ENCODE measurements at places on chromosomes 11 and 22.

- DNase-seq, result no peak
These were observed 118.2 kb upstream of the BLID start for GRCh38 chr11:122234257-122234656.

DNA sequence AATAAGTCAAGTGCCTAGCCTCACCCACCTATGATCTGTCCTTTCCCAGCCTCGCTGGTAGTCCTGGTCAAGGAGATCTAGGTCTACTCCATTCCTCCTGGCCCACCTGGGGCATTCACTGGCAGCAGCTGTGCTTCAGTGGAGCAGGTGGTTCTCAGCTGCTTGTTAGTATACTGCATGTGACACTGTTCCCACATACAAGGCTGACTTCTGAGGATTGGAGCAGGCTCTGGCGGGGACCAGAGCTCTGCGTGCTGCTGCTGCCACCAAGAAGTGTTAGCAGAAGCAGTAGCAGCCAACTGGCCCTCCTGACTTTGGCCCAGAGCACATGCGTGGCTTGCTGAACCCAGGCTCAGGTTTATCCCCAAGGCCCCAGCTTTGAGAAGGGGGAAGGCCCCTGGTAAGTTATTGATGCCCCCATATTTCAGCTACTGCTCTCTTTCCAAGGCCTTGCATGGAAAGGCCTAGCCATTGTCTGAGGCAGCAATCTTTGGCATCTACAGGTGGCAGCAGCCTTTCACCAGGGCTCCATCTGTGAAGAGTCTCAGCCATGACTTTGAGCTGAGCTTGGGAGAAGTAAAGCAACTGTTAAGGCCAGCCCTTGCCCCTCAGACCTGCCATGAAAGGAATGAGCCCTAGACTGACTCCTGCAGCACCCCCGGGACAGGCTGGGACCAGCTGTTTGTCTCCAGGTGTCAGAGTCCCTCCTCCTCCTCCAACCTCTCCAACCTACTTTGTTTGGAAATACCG lies 26.5 kb downstream of the ARHGAP1 start:
- DNase-seq, result no peak

- no peak for DNase-seq
These were observed 19.0 kb upstream of the MPPED2 start for GRCh38 chr11:30605036-30605605.

GRCh38 chr11:116224154-116224888 lies 548.5 kb downstream of the BUD13 start:
- DNase-seq, result peak; percentile 43

- no peak for DNase-seq
These were observed 981.3 kb downstream of the OPCML start for GRCh38 chr11:132551016-132551415.

- DNase-seq, result no peak
These were observed 22.1 kb upstream of the LMO1 start for GRCh38 chr11:8285796-8286195.

DNA sequence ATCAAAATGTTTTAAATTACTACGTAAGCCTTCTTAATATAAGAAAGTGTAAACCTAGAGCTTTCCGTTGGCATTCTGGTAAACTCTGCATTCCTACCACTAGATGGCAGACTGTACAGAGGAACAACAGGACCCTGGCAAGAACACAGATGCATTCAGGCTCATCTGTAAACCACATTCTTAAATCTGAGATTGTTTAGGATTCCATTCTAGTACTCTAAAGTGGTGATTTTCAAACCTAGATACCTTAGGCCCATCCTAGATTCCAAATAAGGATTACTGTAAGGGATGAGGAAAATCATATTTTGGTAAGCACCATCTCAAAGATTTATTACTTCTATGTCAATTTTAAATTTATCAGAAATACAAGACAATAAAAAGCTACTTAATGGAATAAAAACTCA lies 26.9 kb downstream of the PICALM start:
- DNase-seq, result peak; percentile 67

DNA sequence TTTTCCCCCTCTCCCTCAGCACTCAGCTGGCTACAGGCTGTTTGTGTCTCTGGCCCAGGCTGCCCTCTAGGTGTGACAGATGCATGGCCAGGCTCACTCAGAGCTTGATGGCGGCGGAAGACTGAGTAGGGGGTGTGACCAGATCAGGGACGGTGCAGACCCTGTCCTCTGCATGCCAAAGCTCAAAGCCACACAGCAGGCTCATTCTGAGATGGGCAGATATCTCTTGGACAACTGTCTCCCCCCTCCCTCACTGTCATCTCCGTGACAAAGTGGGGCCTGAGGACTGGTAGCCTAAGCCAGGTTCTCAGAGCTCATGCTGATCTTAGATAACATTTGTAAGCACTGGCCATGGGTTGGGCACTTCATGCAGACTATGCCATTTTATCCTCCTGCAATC lies 231.3 kb downstream of the DSCAML1 start:
- no peak for DNase-seq

GRCh38 chr11:5343474-5344335 lies at the start of gene OR51B5:
OR51B5 (minus strand) TSS chr11:5343524; CDS start chr11:5343524, 0 bp downstream.
- no peak for DNase-seq

DNA sequence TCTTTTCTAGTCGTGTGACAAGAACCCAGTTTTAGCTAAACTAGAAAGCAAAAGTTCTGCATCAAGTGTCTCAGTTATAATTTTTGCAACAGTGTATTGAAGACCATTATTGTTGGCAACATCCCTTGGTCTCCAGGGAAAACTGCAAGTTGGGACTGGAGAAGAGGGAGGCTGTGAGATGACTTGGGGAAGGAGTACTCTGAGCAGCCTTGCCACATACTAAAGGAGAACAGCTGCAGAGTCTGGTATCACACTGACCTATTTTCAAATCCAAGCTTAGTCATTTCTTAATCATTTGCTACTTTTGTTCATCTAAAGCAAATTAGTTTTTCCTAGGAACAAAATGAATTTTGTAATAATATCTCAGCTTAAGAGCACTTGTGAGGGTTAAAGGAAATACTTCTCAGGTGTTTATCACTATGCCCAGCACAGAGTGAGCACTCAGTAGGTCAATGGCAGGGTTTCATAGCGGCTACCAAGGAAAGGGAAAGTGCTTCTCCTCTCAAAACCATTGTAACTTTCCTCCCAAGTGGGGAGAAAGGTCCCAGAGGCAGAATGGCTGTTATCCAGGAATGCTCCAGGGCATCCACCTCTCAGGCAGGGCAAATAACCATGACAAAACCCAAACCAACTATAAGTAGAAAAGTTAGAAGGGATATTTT lies 247.1 kb downstream of the C11orf87 start:
- DNase-seq, result no peak

GRCh38 chr22:40300884-40301672 lies 45.2 kb upstream of the ADSL start:
- no peak for DNase-seq

DNA sequence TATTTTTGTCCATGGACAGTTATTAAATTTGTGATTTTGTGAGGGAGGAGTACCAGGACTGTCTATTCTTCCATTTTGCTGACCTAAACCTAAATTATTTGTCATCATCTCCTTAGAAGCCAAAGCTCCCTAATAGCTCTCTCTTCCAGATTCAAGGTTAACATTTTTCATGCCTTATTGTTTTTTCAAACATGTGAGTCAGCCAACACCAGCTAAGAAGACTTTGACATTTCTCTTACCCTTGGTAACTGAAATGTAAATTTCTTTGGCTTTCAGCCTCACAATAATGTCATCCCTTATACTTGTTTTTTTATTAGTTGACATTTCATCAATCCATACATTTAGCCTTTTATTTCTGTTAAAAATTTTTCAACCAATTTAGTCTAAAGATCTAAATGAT lies 19.2 kb downstream of the OR52E1 start:
- no peak for DNase-seq

DNA sequence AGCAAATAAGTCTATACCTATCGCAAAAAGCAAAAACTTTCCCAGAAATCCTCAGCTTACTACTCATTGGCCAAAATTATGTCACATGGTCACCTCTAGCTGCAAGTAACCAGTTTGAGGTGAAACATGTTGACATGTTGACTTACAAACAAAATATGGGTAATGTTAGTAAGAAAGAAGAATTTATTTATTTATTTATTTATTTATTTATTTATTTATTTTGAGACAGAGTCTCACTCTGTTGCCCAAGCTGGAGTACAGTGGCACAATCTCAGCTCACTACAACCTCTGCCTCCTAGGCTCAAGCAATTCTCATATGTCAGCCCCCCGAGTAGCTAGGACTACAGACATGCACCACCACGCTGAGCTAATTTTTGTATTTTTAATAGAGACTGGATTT lies 5.4 kb upstream of the SLC35C1 start:
- DNase-seq, result no peak

DNA sequence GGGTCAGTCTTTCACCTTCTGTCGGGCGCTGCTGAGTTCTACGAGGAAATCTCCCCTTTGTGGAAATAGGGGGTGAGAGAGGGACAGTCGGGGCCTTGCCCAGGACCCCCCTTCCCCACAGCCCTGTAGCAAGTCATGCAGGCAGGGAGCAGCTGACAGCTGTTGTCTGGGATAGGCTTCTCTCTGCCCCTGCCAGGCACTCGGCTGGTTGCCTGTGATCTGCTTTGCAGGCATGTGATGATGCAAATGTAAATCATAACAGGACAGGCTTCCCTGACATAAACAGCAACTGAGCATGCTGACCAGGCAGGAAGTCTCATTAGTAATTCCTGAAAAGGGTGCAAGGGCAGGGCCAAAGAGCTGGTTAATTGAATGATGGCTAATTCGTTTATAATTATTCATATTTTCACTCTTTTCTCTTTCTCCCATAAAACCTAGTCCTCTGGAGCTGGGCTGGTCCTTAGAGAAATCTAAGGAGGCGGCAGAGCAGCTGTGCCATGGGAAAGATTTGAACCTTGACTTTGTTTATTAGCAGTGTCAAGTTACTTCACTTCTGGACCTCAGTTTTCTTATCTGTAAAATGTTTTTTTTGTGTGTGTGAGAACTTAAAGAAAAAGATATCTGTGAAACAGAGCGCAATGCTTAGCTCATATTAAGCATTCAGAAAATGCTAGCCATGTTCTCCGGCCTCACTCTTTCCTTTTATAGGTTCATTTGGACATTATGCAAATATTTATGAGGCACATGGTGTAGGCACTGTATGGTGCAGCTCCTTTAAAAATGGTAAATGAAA lies 129.7 kb downstream of the LDLRAD3 start:
- no peak for DNase-seq

- no peak for DNase-seq
These were observed 46.0 kb upstream of the WNT7B start for GRCh38 chr22:46022881-46023512.

Data from KG1 (cell line).